ENCODE measurements at places on chromosomes 7 and 10.

DNA sequence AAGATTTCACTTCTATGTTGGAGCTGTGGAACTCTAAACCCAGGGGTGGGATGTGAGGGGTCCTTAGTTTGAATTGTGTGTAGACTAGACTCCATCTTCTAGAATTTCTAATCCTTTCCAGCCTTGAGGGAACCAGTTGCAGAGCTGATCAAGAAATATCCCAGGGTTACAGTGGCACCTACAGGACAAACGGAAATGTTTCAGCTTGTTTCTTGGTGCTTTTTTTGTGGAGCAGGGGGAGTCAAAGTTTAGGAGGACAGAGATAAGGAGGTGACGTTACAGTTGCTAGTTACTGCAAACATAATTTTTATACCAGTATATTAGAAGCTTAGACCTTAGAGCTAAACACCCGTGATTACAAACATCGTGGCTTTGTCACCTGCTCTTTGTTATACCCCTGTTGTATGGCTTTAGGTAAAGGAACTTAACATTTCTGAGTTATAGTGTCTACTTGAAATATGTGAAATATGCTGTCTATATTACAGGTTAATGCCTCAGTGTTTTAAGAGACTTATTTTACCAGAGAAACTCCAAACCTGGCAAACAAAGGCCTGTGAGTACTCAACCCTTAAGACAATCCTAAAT, 84.5 kb upstream of the DYNC1I1 start:
- DNase-seq = peak; percentile 59

DNA sequence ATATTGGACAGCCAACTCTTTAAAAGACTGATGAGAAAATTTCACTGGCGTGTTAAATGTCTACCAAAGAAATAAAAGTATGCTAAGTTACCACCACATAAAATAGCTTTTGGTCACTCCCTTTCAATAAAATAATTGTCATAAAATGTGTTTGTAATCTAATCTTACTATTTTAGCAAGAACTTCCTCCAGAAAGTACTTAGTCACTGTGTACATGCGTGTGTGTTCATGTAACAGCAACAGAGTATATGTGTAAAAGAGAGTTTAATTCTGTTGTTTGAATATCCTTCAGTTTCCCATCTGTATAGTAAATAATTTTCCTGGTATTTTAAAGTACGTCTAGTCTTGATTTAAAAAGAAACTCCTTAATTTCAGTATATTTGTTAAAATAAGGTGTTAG, 35.0 kb upstream of the WASL start:
- no peak for DNase-seq

- no peak for DNase-seq
Measured at GRCh38 chr10:86878983-86879713, 78.3 kb downstream of the MMRN2 start.

GRCh38 chr10:29826801-29827450, 192.2 kb upstream of the SVIL start:
- no peak for DNase-seq

GRCh38 chr7:113883096-113883495, 35.7 kb downstream of the PPP1R3A start:
- no peak for DNase-seq

GRCh38 chr10:6199131-6199733, 3.5 kb upstream of the PFKFB3 start:
- DNase-seq = no peak

DNA sequence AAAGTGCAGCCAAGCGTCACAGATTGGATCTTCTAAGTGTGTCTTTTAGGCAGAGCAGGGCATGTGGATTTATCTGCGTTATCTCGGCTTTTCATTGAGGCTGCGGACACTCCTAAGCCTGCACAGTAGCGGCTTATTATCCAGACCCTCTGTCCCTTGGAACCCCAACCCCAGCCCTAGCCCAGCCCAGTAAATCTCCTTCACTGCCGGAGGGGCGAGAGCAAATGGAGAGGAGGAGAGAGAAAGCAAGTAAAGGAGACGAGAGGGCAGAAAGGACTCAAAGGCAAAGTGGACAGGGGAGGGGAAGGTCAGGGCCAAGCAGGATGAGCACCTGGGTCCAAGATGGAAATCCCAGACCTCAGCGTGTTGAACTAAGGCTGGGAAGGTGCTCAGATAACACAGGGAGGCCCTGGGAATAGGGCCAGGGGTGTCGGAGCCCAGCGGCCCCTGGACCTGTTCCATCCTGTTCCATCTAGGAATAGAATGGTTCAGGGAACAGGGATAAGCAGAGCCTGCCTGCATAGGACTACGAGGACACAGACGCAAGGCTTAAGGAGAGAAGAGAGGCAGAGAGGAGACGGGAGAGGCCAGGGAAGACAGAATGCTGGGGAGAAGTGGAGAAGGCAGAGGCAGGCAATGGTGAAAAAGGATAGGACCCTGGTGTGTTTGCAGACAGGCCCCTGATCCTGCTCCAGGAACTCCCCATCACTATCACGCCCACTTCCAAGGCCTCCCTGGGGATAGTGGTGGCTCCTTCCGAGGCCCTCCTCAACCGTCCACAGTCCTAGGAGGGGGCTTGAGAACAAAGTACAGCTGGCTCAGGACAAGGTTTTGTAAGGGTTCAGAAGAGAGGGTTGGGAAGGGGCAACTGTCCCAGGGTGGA, 99.6 kb downstream of the CHST15 start:
- DNase-seq = no peak

- no peak for DNase-seq
Measured at GRCh38 chr7:117478836-117479224, 995 bp upstream of the CFTR start.

GRCh38 chr10:122494833-122495232, 33.5 kb downstream of the HTRA1 start:
- no peak for DNase-seq

- no peak for DNase-seq
Measured at GRCh38 chr10:109996225-109996624, 11.6 kb upstream of the ADD3 start.

- no peak for DNase-seq
Measured at GRCh38 chr7:47478926-47479711, 102.8 kb downstream of the TNS3 start.

GRCh38 chr7:155922067-155922816, 110.0 kb upstream of the SHH start:
- DNase-seq = no peak

DNA sequence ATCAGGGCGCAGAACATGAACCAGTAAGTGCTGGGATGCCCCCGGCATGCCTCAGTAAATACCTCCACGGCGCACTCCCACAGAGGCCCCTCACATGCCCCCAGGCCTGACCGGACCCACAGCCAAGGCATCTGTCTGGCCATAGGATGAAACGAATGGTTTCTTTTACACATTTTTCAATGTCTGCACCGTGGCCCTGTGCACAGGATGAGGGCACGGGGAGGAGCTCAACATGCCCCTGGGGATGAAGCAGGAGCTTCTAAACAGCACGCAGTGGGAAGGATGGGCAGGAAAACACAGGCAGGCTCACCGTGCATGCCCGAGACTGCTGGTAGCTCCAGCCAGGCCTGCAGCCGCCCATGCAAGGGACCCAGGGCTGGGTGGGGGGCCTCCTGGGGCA, 283.3 kb downstream of the TNS3 start:
- no peak for DNase-seq

DNA sequence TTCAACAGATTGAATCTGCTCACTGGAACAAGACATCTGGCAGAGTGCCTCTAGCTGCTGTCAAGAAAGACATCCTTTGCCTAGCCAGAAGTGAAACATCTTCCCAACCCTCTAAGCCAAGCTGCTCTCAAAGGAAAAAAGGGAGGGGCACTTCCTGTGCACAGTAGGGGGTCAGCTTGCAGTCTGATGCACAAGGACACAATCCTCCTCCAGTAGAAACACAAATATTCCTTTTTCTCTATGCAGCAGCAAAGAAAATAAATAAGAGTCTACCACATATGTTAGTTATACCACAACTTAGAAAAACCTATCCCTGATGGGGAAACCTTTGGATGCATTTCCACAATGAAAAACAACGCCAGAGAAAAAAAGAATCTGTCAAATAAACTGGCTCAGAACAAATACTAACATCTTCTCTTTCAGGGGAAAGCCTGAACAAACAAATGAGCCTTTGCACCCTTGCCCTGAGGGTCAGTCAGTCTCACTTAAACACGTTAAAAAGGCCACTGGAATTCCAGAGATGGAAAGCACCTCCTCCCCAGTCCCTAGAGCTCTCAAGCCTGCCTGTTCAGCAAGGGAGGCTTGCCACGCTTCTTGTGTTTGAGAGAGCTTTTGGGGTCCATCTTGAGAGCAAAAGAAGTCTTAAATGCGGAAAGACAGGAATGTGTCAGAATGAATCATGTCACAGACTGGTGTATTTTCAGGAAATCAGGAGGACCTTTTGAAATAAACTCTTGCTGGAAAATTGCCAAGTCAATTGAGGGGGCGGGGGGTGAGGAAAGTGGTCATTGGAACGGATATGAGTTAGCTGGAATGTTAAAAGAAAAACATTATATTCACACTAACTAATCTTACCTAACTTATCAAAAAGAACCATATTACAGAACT, 7.5 kb downstream of the LAMB1 start:
- peak; percentile 41 for DNase-seq

Data from NCI-H2081 (cell line).